ENCODE measurements at places on chromosomes 4 and X.

DNA sequence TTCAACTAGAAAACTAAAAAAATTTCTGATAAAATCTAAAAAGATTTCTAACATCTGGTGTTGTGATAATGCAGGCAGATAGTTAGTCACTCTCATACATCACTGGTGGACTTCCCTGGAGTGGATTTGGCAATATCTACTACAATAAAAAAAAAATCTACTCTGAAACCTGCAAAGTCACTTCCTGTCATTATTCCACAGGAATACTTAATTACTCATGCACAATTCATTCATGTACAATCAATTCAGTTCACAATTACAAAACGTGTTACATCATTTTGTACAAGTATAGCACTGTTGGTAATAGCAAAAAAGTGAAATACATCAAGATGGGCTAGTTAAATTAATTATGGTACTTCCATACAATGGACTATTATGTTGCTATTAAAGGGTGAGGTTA lies 16.5 kb upstream of the RHOH start:
- DNase-seq = no peak

GRCh38 chrX:105314458-105314857 lies 94.0 kb upstream of the TEX13A start:
- no peak for DNase-seq

- no peak for DNase-seq
These were observed 38.6 kb downstream of the MAP7D3 start for GRCh38 chrX:136212557-136213111.

- DNase-seq = no peak
These were observed 11.3 kb upstream of the FAM47E start for GRCh38 chr4:76240236-76240635.

DNA sequence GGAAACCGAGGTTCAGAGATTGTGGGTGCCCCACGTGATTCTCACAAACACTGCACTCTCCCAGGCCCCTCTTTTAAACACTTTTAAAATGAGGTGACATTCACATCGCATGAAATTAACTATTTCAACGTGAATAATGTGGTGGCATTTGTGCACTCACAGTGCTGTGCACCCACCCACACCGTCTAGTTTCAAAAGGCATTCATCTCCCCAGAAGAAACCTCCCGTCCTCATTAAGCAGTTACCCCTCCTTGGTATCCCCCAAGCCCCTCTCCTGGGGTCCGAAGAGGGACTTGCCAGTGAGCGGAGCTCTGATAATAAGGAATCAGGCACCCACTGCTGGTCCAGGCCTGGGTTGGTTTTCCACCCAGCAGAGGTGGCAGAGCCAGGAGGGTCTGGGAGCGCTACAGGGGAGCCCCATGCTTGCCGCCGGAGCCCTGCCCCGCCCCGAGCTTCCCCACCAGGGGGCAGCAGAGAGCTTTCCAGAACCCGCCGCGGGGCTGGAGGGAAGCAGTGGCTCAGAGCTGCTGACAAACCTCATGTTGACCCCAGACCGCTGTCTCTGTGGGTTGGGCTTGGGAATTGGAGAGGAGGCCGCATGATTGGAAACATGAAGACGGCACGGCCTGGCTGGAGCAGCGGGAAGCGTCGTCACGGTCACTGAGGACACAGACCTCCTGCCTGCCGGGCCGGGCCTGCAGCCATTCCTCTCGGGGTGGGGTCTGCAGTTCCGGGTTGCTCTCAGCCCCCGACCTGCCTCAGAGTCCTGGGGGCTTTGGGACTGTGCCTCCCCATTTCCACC lies 27.5 kb upstream of the HTRA3 start:
- peak; percentile 89 for DNase-seq

DNA sequence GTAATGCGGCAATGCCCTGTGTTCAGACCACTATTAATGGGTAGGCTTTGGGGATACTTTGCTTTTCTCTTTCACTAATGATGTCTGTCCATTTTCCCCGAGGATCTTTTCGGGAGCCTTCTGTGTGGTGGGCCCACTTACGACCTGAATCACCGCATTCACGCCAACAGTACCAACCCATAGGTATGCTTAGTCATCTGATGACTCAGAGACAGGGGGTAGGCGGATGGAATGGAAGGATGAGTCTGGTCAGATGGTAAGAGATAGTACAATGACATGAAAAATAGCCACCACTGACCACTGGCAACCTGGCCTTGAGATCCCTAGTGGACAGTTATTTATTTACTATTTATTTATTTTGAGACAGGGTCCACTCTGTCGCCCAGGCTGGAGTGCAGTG lies 76.0 kb upstream of the DHRSX start:
- no peak for DNase-seq

DNA sequence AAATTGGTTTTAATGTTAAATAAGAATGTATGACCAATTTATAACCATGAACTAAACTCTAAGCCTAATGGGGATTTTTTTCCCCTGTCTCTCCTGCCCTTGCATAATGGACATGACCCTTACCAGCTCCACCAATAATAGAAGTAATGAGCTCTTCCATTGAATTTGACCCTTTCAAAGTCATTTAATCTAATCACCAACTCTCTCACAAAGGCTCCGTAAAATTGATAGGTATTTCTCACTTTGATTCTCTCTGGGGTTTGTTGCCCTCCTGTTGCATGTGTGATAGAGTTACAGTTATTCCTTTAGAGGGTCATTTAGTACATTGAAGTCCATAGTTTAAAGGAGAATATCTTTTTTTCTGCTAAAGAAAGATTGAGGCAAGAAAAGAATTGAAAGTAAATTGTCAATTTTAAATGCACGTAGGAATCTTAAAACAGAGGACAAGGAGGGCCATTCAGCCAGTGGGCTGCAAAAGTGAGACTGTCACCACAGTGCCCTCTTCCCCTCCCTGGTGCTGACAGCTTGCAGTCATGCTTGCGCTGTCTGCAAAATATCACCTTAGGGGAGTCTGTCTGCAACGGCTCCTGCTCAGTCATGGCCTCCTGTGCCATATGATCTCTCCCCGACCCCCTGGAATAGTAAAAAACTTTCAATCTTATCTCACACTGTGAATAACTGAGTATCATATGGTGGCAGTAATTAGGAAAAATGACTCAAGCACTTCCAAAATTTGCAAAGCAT lies 307.5 kb upstream of the GNPDA2 start:
- no peak for DNase-seq

DNA sequence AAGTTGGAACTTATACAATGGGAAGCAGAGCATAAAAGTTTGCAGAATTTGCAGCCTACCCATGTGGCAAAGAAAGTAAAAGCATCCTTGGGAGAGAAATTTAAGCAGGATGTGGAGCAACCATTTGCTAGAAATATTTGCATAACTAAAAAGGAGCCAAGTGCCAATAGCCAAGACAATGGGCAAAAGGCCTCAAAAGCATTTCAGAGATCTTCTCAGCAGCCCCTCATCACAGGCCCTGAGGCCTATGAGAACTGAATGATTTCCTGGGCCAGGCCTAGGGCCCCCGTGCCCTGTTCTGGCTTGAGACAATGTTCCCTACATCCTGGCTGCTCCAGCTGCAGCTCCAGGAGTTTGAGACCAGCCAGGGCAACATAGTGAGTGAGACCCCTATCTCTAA lies 25.3 kb upstream of the RAB28 start:
- no peak for DNase-seq

DNA sequence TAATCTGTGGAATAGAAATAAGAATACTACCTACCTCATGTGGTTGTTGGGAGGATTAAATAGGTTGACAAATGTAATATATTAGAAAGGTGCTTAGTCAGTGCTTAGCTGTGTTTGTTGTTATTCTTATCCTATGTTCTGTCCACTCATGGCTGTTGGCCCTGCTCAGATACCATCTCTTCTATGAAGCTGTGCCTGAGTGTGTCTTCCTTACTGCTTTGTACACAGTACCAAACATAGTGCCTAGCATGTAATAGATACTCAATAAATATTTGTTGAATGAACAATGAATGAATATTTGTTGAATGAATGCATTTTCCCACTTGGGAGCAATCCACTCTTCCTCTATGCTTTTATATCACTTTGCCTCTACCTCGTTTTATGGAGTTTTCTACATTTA lies 57.2 kb downstream of the NHS start:
- DNase-seq = no peak

DNA sequence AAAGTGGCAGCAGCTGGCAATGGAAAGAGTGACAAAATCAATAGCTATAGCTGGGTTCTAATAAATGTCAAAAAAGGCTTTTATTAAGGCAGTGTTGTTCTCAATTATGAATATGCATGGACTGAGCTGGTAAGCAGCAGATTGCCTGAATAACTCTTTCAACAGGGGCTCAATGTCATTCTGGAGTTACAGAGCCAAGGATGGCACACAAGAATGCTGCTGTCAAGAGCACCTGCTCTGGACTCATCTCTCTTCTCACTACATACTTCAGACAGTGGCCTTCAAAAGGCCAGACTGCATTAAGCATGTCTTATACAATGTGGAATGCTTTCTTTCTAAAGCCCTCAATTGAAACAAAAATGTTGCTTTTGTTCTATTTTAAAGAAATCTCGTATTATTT lies 351.4 kb downstream of the KLHL13 start:
- DNase-seq = no peak

GRCh38 chr4:147498031-147498660 lies 17.2 kb downstream of the EDNRA start:
- DNase-seq = no peak

DNA sequence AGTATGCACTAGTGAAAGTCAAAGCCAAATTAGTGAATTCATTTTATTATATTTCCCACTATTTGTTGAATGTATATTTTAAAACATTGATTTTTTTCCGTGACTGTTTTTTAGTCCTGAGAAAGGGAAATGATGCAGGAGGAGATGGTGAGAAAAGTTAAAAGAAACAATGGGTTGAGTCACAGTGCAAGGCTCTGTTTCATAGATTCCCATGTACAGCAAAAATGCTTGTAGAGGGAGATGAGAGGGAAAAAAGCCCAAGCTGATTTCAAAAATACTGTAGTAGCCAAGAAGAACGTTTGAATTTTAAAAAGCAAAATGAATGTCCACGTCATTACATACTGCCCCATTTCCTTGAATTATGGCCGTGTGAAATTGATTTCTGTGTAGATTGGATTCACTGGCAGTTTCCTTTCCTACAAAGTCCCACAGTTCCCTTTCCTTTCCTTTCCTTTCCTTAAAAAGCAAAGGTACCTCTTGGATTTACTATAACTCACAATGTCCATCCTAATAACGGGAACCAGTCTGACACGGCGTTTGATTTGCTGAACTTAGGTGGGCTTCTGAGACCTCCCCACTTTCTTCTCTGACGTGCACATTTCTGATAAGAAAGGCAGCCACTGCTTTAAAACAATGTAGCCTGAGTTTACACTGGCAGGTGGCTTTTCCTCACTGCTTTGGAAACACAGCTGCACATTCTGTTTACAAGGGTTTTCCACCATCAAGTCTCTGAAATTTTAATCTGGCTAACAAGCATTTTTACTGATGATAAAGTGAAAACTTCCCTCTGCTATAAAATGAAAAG lies 63.7 kb downstream of the SPCS3 start:
- DNase-seq = no peak

DNA sequence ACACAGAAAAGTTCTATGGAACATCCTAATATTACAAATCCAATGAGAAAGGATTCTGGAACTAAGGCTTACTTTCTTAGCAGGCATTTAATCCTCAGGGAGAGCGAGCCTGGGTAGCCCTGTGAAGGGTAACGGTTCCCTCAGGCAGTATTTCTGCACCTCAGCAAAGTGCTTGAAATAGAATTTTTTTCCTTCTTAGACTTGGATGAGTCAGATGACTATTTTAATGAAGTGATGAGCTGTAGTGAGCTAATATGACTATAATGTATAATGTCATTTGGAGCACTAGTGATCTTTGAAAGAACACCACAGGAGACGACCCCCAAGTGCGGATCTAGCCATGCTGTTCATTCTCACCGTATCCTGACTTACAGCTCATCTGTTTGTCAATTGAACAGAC lies 493.0 kb upstream of the FAM241A start:
- DNase-seq = no peak

GRCh38 chrX:47632666-47633065 lies 2.9 kb upstream of the CFP start:
- DNase-seq = no peak

- no peak for DNase-seq
These were observed 16.8 kb downstream of the PF4 start for GRCh38 chr4:73964862-73965611.

DNA sequence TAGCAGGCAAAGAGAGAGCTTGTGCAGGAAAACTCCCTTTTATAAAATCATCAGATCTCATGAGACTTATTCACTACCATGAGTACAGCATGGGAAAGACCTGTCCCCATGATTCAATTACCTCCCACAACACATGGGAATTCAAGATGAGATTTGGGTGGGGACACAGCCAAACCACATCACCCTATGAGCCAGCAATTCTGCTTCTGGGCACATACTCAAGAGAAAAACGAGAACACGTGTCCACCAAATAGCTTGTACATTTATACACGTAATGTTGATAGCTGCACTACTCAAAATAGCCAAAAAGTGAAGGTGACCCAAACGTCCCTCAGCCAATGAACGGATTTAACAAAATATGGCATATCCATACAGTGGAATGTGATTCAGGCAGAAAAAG lies 94.5 kb upstream of the DHRSX start:
- no peak for DNase-seq

DNA sequence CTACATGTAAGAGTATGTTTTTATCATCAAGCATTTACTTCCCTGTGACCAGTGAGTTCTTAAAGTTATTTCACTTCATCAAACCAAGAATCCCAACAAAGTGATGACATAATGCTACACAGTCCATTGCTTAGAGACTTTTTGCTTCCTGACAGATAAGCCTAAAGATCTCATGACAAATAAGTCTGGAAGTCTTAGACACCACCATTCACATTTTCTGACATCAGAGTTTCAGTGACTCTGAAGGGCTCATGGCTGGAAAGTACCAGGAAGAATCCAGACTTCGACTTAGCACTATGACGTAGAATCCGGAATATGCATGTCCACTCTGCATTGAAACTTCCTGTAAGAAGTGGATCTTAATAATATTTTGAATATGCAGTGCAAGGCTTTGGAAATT lies 53.7 kb downstream of the CLDN22 start:
- no peak for DNase-seq

DNA sequence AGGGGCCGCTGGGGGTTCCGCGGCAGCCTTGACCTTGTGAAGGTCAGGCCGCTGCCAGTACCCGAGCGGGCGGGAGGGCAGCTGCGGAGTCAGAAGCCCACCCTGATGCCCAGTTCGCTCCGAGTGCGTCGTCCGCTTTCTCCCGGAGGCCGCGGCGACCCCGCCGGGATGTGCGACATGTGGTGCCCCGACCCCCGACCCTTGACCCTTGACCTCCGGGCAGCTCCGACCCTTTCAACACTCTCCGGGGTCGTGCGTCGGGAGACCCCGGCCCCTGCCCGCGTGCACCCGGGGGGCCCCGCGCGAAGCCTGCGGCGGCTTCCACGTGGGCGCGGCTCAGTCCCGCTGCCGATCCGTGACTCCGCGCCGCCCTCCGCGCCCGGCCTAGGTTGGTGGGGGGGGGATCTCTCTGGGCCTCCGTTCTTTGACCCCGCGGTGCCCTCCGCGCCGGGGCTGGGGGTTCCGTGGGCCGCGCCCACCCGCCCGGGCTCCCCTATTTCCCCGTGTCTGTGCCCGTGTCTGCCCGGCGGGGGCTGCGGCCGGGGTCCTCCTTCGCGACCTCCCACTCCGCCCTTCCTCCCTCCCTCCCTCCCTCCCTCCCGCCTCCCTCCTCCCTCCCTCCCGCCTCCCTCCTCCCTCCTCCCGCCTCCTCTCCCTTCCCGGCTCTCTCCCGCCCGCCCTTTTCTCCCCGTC lies 609 bp upstream of the SLC25A6 start:
- peak; percentile 87 for DNase-seq
